Muscle of leg (tissue), 16 donors: ENCODE measurements at places on chromosomes 2 and 18. TPM values are rescaled to one million over a fixed set of nuclear protein-coding genes. Genes with fewer than 3 reads are reported as not detected.
A peak's percentile ranks its signal among the peaks of the same experiment; 100 is the strongest.

DNA sequence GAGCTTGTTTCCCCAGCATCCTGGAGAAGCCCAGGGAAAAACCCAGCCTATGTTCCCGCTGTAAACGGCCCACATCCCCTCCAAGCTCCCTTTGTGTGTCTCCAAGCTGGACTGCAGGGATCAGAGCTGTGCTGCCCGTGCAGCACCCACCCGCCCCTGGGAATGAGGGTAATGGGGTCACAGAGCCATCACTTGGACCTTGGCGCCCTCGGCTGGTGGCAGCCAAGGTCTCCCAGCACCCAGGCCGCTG is 670 bp upstream of the INPP5D start:
- peaks cover 2% of the 10 kb centered on the region for H3K27me3 ChIP-seq
- no peaks in the 10 kb centered on the region for H3K36me3 ChIP-seq
- H3K4me3 ChIP-seq: no peak overlapping the region
- H3K27ac ChIP-seq: peak overlapping the region; percentile 79

MARCO gene
- total RNA-seq: 1.7 TPM

GRCh38 chr2:212028798-212029394 is 509.7 kb downstream of the ERBB4 start:
- H3K27me3 ChIP-seq: no peaks in the 10 kb centered on the region
- H3K27ac ChIP-seq: no peak overlapping the region
- H3K4me1 ChIP-seq: no peaks in the 10 kb centered on the region
- DNase-seq: no peak

CPO gene
- total RNA-seq: 0.13 TPM

LIPG gene
- total RNA-seq: 6.3 TPM

EVA1A gene
- 6.9 TPM for total RNA-seq

GRCh38 chr2:113857464-113857863 is 32.4 kb upstream of the ACTR3 start:
- H3K36me3 ChIP-seq: no peaks in the 10 kb centered on the region
- no peak overlapping the region for H3K27ac ChIP-seq
- no peaks in the 10 kb centered on the region for H3K27me3 ChIP-seq
- DNase-seq: peak; percentile 31
- no peaks in the 10 kb centered on the region for H3K4me1 ChIP-seq
- H3K4me3 ChIP-seq: no peak overlapping the region

VPS4B gene
- total RNA-seq: 26.6 TPM

IL36B gene
- not detected for total RNA-seq

- no peaks in the 10 kb centered on the region for H3K27me3 ChIP-seq
- H3K4me3 ChIP-seq: no peak overlapping the region
- H3K4me1 ChIP-seq: peaks cover 43% of the 10 kb centered on the region
- no peak for DNase-seq
These were observed 281.0 kb upstream of the HS6ST1 start for GRCh38 chr2:128599700-128600099.

TRPM8 gene
- total RNA-seq: not detected

DNA sequence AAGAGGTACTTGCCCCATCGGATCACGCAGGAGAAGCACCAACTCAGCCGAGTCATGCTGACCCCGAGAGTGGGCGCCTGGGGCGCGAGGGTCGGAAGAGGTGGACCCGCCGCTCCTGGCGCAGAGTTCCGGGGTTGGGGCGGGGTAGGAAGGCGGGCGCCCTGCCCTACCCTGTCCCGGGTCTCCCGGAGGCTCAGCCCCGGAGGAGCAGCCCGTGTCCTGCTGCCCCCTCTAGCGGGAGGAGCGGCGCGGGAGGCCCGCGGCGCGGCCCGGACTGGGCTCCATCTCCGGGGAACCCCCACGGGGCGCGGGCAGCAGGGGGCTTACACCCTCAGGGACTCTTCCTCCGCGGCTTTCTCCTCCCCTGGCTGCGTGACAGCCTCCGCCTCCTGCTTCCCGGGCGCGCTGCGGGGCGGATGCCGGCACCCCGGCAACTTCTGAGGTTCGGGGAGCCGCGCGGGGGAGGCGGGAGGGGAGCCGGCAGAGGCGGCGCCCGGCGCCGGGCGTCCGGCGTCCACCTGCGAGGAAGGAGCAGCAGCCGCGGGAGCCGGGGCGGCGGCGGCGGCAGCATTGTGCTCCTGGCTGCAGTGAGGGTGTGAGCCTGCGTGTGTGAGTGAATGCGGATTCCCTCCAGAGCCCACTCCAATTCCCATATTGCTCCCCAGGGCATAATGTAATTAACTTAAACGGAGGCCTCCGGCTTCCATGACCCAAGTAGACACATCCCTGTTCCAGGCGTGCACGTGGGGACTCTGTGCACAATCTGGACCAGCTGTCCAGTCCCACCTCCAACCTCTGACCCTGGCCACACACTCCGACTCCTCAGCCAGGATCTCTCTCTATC is 7.6 kb upstream of the TNS1 start:
- H3K4me3 ChIP-seq: peak overlapping the region; percentile 43
- peak; percentile 57 for DNase-seq
- no peak overlapping the region for H3K27ac ChIP-seq
- H3K27me3 ChIP-seq: peaks cover 37% of the 10 kb centered on the region
- peaks cover 42% of the 10 kb centered on the region for H3K4me1 ChIP-seq
